ENCODE measurements at places on chromosomes 4 and X.

GRCh38 chr4:124415146-124415545 is 297.4 kb downstream of the ANKRD50 start:
- no peak for DNase-seq

DNA sequence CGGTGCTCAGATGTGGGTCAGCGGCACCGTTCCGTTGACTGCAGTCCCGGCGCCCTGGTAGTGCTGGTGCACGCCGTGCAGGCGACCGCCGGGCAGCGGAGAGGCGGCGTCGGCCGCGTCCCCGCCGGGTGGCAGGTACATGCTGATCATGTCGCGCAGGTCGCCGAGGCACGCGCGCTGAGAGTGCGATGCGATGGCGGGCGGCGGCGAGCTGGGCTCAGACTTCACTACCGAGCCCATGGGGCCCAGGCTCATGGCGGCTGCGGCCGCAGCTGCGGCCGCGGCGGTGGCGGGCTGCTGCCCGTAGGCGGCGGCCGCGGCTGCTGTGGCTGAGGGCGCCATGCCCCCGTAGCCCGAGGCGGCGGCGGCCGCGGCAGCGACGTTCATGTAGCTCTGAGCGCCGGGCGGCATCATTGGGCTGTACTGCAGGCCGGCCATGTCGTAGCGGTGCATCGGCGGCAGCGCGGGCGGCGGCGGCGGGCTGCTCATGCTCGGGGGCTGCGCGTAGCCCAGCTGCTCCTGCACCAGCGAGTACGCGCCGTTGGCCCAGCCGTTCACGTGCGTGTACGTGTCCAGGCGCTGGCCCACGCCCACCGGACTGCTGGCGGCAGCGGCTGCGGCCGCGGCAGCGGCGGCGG is 1.0 kb downstream of the SOX3 start:
- DNase-seq = no peak

DNA sequence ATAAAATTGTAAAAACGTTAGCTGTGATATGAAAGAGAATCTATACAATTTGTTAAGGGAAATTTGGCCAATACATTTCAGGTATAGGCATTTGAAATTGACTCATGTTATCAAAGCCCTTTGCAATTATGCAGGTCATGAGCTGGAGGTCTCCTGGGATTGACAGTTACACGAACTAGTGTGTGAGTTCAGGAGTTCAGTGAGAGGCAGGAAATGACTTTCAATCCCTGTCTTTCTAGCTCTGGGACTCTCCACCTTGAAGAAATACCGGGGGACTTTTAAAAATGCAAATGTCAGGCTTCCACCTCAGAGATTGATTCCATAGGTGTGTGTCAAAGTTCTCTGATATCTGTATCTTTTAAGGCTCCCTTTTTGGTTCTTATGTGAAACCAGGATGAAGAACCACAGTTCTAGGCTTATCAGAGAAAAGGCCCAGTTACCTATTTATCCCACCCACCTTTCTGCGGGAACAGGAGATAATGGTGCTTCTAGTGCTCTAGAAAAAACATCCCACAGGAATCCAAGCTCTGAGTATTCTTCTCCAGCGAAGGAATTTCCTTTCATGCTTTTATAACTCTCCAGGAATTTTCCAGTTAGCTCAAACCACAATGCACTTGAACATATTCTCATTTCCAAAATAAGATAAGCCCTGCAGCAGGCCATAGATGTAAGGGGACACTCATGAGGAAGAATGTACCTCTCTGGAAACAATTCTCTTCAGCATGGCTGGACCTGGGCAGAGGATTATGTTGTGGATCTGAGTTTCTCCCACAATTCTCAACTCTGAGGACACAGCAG is 501.0 kb downstream of the IDS start:
- no peak for DNase-seq

DNA sequence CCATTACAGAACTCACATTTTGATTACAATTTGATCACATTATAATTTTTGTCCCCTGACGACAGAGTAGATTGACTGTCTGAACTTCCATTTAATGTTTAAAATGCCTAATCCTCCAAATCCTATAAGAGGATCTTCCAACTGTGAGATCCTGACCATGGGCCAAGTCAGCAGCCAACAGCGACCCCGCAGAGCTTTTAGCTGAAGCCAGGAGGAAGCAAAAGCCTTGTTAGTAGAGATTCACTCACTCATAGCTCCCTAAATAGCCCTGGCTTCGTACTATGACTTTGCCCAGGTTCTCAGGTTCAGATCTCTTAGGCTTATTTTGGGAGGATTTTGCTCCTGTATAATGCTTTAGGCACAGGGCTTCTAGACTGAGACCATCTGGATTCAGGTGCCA is 413.1 kb downstream of the NKX6-1 start:
- no peak for DNase-seq

DNA sequence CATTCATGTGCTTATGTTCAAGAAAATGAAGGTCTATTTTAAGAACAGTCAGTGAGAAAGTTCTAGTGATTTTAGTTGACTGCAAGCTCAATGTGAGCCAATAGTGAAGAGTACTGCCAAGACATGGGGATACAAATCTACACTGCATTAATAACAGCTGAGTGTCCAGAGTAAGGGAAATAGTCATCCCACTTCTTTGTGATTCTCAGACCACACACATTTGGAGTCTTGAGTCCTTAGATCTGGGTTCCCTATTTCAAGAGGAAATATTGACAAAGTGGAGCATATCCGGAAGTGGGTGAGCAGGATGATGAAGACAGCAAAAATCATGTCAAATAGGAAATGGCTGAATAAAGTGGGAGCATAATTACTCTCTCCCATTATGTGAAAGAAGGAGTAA is 171.1 kb downstream of the LARP7 start:
- no peak for DNase-seq

DNA sequence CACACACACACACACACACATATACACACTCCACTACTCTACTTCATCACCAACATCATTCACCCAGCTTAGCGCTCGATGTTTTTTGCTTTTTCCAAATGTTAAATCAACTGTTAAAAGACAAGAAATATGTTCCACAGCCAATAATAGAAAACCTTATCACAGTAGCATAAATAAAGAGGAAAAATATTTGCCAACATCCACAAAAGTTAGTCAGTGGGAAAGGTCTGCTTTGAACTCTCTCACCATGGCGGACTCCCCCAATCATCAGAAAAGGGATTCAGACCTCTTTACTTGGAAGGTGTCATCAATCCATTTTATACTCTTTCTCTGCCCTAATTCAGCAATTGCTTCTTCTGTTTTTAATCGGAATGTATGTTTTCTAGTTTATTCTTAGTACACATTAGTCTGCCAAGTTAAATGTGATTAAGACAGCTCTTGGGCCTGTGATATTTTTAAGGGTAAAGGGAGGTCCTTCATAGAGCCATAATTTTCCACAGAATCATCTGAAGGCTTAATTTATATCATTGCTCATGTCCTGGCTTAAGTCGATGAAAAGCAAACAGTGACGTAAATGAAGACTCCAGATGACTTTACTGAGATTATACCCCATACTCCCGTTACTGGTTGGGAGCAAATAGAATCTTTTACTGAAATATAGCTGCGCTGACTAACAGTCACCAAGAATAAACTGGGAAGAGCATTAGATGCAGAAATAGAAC is 29.7 kb upstream of the LGI2 start:
- DNase-seq = no peak

DNA sequence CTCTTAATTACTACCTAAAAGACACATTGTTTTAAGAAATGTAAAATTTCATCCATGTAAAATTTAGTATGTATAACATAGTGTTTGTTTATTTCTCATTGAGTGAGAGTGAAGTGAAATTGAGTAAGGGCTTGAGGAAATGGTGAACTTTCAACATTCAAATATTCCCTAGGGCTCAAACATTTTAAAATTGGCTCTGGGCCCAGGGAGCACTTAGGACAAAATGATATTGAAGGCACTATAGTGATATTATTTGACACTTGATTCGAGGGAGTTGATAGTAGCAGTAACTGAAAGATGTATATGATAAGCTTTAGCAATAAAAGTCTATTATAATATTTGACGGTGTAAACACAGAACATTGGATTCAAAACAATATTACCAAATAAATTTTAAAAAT is 1244.0 kb upstream of the TENM3 start:
- no peak for DNase-seq

DNA sequence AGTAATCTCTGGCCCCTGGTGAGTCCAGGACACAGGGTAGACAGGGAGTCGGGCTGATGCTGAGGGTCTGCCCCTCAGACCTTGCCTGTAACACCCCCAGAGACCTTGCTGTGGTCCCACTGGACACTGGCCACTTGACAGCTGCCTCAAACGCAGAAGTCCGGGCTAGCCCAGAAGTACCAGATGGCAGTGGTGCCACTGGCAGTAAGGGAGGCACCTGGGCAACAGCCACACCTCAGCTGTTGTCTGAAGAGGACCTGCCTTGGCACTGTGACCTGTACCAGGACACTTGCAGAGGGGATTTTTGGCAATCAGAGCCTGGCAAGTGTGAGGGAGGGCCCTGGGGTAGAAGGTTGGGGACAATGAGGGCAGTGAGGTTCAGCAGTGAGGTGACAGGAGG is 63.3 kb upstream of the UXT start:
- no peak for DNase-seq

- no peak for DNase-seq
These were observed 130.4 kb downstream of the DHX15 start for GRCh38 chr4:24453951-24454350.

- no peak for DNase-seq
These were observed 16.3 kb downstream of the TAF9B start for GRCh38 chrX:78123190-78123589.

DNA sequence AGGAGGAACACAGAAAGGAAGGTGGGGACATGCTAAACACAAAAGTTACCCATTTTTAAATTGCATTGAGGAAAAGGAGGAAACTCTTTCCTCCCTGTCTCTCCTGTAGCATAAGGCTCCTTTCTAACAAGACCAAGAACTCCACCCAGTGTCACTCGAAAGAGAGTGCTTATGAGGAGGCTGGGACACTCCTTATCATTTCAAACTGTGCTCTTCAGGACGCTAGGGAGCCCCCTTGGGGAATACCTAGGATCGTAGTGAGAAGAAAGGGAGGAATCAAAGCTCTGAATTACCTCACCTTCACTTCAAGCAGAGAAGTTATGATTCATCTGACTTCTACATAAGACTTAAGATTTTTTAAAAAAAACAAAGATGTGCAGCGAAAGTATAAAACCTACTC is 65.5 kb downstream of the F9 start:
- DNase-seq = no peak

DNA sequence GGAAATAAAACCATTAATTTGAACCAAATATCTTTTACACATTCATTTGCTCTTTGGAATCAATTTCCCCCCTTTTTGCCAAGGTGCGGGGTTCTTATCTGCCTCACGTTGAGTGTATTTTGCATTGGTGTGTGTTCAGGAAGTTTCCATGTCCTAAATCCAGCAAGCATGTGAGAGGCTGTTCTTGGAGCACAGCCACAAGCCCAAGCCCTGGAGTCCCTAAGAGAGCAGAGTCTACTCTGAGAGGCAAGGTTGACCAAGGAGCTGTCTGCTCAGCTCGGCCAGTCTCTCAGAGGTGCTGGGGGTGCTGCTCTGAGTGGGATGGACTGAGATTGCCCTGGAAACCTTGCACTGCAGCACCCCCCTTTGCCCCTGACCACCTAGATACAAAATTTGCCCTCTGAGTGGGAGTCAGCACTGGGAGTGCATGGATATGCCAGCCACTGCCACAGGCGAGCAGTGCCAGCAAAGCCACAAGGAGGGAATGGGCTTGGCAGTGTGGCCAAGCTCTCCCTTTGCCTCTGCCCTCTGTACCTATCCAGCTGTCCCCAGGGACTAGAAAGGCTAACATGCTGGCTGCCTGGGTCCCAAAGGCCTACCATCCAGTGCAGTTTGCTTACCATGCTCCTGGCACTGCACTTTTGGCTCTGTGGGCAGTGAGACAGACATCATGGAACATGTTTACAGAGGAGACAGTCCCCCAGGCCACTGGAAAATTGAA is 20.5 kb upstream of the FAM193A start:
- no peak for DNase-seq

DNA sequence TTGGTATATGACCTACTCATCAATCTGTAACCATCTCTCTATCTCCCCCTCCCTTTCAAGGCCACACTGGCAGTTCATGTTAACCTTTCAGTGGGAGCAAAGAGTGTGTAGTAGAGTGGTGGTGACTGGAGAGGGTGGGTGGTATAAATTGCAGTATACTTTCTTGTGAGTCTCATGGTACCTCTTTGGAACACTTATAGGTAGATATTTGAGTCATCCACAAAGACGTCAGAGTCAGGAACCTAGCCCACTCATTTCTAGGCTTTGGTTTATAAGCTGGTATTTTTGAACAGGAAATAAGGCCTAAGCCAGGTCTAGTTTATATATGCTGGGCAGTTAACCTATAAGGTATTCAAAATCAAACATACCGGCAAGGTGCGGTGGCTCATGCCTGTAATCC is 36.3 kb downstream of the RLIM start:
- DNase-seq = no peak

- DNase-seq = no peak
These were observed 97.4 kb downstream of the COL4A5 start for GRCh38 chrX:108537005-108537404.

DNA sequence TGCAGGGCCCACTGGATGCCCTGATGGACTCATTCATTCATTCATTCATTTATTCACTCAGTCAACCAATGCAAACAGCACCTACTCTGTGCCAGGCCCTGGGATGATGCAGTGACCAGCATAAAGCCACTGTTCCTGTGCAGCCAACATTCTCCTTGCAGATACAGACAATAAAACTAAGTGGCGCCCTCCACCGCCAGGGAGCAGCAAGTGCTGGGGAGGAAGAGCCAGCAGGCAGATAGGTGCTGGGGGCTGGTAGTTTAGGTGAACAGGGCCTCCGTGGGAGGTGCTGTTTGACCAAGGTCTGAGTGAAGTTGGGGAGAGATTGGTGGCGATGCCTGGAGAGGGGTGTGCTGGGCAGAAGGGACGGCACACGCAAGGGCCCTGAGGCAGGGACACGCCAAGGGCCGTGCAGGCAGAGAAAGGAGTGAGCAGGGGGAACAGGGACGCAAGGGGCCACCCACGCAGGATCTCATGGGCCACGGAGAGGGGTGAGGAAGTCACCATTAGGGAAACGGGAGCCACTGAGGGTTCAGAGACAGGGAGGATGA is 65.5 kb downstream of the WFS1 start:
- no peak for DNase-seq

- no peak for DNase-seq
These were observed 318.3 kb downstream of the ARHGAP24 start for GRCh38 chr4:85793233-85793585.

GRCh38 chrX:71366674-71367256 is 608 bp downstream of the TAF1 start:
- no peak for DNase-seq

DNA sequence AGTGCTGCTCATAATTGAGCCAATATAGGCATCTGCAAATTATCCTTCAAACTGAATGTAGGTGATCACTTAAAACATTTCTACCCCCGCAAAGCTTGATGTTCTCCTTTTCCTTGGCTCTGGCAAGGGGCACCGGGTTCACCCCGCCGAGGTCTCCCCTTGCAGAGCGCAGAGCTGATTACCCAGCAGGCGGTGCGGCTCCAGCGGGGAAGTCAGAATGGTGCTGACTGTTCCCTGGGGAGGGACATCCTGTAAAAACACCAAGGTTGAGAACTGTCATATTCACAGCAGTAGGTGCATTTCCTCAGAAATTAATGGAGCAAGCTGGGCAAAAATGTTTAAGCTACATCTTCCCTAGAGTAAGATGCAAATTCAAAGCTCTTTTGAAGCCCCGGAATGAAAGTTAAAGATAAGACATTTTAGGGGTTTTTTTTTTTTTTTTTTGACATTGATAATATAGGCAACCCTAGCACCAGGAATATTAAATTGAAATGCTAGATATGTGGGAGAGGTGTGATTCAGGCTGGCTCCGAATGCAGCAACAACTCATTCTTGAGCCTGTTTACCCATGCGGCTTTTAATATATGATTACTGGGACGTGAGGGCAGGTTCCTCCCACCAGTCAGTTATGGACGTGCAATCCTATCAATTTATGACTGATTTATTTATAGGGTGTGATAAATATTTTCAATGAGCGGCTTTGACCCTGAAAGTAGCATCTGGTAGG is 767.3 kb upstream of the TENM3 start:
- DNase-seq = no peak

Data from vagina (tissue), 2 donors.